Mammary microvascular endothelial cell (primary cell): ENCODE measurements at places on chromosomes 4 and X. TPM values are rescaled to one million over a fixed set of nuclear protein-coding genes. Genes with fewer than 3 reads are reported as not detected.

The SCML1 gene
- 11.9 and 13.0 TPM in 2 replicates for total RNA-seq

The SPATA18 gene
- 6.8 and 11.3 TPM in 2 replicates for total RNA-seq

The NSD2 gene
- total RNA-seq, result 65.7 and 78.3 TPM in 2 replicates

The PAK3 gene
- total RNA-seq, result 0.13 and 0.34 TPM in 2 replicates

The MAGEC1 gene
- total RNA-seq, result not detected in 2 replicates

The CENPVL3 gene
- total RNA-seq, result not detected in 2 replicates

The LRBA gene
- 24.3 and 25.8 TPM in 2 replicates for total RNA-seq

The TSPAN6 gene
- total RNA-seq, result 25.7 and 28.0 TPM in 2 replicates

The PAGE2 gene
- not detected in 2 replicates for total RNA-seq

The F11 gene
- not detected in 2 replicates for total RNA-seq

The TNMD gene
- total RNA-seq, result not detected in 2 replicates

The OTUD5 gene
- total RNA-seq, result 28.5 and 34.8 TPM in 2 replicates

The TXK gene
- 1.4 and 1.5 TPM in 2 replicates for total RNA-seq

The ERAS gene
- total RNA-seq, result not detected in 2 replicates

The SCML2 gene
- 1.1 and 1.6 TPM in 2 replicates for total RNA-seq

The CYSLTR1 gene
- 1.2 and 1.5 TPM in 2 replicates for total RNA-seq

The TCEAL7 gene
- 1.2 and 5.3 TPM in 2 replicates for total RNA-seq

The KCND1 gene
- total RNA-seq, result 0.05 TPM in 1 of 2 replicates, not detected in the other

The APBB2 gene
- 86.5 and 106 TPM in 2 replicates for total RNA-seq

The GYG2 gene
- 0.05 TPM in 1 of 2 replicates, not detected in the other for total RNA-seq

The MSANTD1 gene
- 0.10 and 0.13 TPM in 2 replicates for total RNA-seq

The RAB41 gene
- not detected in 2 replicates for total RNA-seq

The CSAG1 gene
- not detected in 2 replicates for total RNA-seq

The TLR7 gene
- total RNA-seq, result not detected in 2 replicates

The MAGED4 gene
- total RNA-seq, result 2.1 and 3.7 TPM in 2 replicates

The SCFD2 gene
- 14.6 and 14.9 TPM in 2 replicates for total RNA-seq

The COL25A1 gene
- total RNA-seq, result 7.4 and 9.1 TPM in 2 replicates

The GRK4 gene
- 3.1 and 3.5 TPM in 2 replicates for total RNA-seq

The AGA gene
- total RNA-seq, result 17.1 and 29.3 TPM in 2 replicates

The UGDH gene
- 38.6 and 42.7 TPM in 2 replicates for total RNA-seq
